ENCODE measurements at places on chromosomes 2 and 18.
A peak's percentile ranks its signal among the peaks of the same experiment; 100 is the strongest.

GRCh38 chr2:123035541-123035940 is 989.5 kb upstream of the CNTNAP5 start:
- no peak for DNase-seq

DNA sequence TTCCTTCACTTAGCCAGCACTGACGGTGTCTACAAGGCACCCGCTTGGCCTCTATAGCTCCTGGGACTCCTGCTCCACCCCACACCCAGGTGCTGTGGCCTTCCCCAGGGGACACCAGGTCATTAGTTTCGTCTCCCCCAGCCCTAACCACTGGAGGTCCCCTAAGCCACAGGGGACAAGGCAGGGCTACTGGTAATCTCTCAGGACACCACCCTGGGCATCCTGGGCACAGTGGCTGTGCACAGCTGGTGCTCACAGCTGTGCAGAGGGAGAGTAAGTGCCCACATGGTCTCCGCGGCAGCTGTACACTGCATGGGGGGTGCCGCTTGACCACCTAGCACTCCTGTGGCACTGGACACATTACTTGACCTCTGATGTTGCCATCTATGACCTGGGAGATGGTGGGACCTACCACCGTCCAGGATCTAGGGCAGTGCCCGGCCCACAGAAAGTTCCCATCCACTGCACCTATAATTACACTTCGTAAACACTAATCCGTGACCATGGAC is 134.0 kb downstream of the HDAC4 start:
- no peak for DNase-seq

DNA sequence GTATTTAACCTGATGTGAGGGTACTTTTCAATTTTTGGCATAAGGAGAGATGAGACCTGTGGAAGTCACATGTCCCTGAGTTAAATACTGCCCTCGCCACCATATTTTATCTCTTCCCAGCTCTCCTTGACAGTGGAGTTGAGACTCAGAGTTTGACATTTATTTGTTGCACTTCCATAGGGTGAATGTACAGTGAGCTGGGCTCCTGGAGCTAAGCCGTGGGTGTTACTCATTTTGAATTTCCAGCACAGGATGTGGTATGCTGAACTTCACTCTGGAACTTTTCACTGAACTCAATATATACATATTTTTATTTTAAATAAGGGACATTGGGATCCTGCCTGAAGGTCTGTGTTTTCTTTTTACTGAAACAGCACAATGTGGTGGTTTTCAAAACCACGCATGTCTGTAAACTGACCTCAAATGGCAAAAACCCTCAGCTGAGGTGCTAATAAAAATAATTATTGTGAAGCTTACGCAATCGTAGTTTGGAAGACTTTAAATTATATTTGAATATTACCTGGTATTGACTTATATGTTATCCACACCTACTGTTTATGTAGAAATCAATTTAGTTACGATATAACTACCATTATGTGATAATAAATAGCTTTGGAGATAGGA is 12.1 kb downstream of the RNF144A start:
- DNase-seq, result no peak

DNA sequence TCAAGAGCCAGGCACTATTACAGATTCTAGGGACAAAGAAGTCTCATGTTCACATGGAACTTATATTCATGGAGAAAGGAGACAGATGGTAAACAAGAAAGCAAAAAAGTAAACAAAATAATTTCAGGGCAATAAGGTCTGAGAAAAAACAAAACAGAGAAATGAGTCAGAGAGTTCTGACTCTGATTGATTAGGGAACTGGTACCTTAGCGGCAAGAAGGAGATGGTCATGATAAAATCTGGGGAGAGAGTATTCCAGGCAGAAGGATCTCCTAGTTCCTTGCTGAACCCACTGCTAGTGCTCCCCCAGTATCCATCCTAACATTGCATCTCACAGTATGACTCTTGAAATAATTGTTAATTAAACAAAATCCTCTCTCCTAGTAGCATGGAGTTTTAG is 161.8 kb upstream of the KLF7 start:
- no peak for DNase-seq

DNA sequence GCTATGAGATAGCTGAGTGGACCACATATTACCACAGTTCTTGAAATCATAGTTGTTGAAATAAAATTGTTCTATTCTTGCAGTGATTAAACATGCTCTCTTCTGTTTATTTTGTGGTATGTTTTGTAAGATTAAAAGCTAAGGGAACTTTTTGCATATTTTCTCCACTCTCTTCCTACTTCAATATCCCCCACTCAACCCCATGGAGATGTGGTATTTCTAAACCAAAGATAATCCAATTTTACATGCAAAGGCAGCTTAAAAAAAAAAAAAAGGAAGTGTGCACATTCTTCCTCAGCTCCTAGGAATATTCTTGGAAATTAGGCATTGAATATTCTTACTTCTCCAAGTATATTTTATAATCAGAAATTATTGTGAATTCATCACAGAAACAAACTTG is 15.0 kb upstream of the PAX3 start:
- no peak for DNase-seq

GRCh38 chr2:96116424-96116878 is at the start of gene ADRA2B:
TSS of gene ADRA2B (minus strand) at chr2:96116571. CDS start at chr2:96116149, 422 bp downstream.
- peak; percentile 67 for DNase-seq

DNA sequence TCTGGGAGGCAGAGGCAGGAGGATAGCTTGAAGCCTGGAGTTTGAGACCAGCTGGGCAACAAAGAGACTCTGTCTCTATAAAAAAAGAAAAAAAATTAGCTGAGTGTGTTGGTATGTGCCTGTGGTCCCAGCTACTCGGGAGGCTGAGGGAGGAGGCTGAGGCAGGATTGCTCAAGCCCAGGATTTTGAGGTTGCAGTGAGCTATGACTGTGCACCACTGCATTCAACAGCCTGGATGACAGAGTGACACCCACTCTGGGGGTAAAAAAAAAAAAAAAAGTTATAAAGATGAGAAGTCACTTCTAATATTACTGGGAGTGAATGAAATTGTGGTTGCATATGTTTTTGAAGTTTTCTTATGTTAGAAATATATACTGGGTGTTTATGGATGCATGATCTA is 71.6 kb downstream of the C2orf74 start:
- no peak for DNase-seq

- DNase-seq, result no peak
These were observed 28.1 kb downstream of the EPAS1 start for GRCh38 chr2:46325182-46325928.

DNA sequence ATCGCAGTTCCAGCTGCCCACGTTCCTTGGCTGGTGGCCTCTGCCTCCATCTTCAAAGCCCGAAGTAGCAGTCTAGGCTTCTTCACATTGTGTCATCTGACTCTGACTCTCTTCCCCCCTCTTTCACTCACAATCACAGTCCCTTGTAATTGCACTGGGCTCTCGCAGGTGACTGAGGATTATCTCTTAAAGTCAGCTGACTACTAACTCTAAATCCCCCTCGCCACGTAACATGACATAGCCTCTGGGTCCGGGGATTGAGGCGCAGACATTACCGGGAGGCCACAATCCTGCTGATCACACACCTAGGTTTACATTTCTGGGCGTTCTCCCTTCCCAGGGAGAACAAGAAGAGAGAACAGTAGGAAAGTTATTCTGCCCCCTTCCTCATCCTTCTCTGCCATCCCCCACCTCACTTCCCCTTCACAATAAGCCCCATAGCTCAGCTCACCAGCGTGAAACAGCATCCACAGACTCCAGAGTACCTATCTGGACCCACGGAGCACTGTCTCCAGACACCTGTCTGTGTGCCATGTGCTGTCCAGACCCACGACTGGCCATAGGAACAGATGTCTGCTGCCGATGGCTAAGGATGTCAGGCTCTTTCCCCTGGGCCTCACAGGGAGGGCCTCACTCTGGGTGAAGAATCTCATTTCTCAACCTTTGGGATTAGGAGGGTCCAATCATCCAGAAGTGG is 64.3 kb upstream of the FZD7 start:
- DNase-seq, result no peak

DNA sequence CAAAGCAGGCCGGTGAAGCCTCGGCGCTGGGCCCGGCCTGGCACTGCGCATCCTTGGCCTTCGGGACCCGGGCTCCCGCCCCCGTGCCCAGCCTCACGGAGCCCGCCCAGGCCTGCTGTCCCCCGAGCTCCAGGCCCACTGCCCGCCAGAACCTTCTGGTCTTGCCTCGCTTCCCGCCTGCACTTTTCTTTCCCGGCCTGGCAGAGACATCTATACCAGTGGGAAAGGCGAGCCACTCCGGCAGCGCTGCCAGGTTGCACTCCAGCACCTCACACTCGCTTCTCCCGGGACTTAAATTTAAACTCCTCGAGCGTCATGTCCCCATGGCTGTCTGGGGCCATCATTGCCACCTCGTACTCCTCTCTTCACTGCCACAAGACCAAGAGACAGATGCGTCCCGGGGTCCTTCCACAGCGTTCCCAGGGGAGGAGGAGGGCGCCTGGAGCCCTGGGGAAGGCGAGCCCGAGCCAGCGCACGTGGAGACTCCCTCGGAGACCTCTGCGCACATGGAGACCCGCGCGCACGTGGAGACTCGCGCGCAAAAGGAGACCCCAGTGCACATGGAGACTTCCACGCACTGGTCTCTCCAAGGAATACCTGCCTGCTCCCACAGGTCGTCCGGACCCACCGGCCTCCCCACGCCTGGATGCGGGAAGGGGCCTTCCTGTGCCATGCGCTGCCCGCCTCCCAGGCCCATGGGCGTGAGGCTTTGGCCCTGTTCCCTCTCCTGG is 253.1 kb upstream of the SALL3 start:
- no peak for DNase-seq

GRCh38 chr2:113877711-113878598 is 11.9 kb upstream of the ACTR3 start:
- no peak for DNase-seq

DNA sequence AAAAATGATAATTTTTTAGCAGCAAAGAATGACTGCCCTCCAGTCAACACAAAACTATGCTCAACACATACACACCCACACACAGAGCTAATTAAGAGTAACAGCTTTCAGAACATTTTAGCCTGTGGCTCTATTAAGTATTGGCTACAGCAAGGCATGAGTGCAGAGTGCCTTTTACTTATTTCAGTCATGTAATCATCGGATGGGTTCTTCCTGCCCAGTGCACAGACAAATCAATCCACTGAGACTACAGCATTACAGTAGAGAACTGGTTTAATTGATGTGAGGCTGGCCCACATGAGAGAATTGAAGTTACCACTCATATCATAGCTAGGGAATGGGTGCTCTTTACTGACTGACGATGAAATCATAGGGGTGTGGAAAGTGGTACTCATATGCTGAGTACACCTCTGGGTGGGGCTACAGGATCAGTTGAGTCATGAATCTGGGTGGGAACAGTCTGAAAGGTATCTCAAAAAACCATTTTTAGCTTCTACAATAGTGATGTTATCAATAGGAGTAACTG is 241.0 kb downstream of the FSIP2 start:
- no peak for DNase-seq

DNA sequence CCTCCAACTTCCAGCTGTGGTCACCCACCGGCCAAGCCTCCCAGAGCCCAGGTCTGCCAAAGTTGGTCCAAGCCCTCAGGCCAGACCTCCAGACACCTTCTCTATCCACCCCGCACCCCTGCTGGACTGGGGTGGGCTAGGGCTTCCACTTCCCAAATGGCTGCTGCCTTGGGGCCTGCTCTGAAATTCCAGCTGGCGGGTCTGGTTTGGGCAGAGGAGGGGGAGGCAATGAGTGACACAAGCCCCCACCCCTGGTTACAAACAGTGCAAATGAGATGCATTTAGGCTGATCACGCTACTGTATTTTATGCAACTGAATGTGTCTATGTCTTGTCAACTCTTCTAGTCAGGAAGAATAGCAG is 14.6 kb downstream of the POU3F3 start:
- no peak for DNase-seq

- DNase-seq, result no peak
These were observed 204.3 kb downstream of the GULP1 start for GRCh38 chr2:188495969-188496431.

DNA sequence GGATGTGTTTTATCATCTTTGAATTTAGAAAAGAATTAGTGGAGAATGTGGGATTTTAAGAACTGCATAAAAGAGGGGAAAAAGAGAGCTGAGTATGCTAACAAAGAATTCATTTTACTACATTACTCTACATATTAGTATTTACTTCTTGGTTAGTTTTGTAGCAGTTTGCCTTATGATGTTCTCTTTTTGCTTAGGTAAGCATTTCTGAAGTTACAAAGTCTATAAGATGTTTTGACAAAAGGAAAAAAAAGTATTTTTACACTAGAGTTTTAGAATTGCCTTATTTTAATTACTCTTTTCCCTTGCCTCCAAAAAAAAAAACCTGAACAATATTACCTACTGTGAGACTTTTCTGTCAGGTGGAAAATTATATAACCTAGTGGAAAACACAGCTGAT is 739.5 kb upstream of the SLC39A10 start:
- no peak for DNase-seq

All from stimulated activated CD4-positive, alpha-beta T cell treated with anti-CD3 and anti-CD28 coated beads, Interleukin-1b, Interleukin-23, amount 100 ng/mL, for 1 hour (primary cell).